ENCODE measurements at places on chromosomes 6 and 20. TPM values are rescaled to one million over a fixed set of nuclear protein-coding genes. Genes with fewer than 3 reads are reported as not detected.

DNA sequence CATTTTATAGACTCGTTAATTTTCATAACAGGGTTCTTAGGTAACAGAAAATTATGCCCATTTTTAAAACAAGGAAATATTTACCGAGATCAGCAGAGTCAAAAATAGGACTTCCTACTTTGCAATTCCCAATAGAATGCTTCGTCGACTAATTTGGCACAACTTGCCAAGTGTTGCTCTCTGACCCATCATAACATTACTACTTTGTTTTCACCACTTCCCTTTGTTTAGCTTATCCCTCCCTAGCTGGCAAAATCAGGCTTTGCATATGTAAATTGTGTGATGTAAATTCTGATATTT lies 914 bp upstream of the RANBP9 start:
- no peak for DNase-seq

GRCh38 chr20:31674895-31675827 lies 37.4 kb downstream of the COX4I2 start:
- peak; percentile 59 for DNase-seq

EEF1A2 gene
- 29.8 TPM for total RNA-seq

CD93 gene
- total RNA-seq: not detected

DNA sequence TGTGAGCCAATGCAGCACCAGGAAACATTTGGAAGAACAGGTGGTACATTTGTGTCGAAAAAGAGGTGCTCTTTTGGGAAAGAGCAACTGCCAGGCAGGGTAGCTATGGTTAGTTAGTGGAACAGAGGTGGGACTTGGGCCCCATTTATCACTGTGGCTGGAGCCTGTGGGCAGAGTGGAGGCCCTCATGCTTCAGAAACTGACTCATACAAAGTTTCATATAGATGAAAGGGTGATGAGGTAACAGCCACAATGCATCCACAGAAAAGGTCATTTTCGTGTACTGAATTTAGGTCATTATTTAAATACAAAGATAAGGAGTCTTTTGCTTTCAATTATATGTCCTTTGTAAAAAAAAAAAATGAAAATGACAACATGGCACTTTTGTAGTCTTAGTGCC lies 76.4 kb upstream of the HS3ST5 start:
- no peak for DNase-seq

DNA sequence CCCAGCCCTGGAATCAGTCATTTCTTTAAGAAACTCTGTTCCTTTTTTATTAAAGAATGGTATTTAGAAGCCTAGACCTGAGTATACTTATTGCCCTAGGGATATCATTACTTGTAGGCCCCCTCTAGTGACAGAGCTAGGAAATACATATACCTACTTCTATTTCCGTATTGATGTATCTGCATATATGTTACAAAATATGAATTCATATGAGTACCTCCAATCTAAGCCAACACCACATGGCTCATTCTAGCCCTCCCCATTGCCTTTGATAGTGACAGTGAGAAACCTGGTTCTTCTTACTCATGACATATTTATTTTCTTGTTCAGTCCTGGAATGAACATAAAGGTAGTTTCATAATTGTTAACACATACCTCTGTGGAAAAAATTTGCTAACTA lies 137.2 kb downstream of the FARS2 start:
- DNase-seq: peak; percentile 53

GRCh38 chr6:144657691-144658090 lies 372.6 kb downstream of the UTRN start:
- DNase-seq: no peak

DNA sequence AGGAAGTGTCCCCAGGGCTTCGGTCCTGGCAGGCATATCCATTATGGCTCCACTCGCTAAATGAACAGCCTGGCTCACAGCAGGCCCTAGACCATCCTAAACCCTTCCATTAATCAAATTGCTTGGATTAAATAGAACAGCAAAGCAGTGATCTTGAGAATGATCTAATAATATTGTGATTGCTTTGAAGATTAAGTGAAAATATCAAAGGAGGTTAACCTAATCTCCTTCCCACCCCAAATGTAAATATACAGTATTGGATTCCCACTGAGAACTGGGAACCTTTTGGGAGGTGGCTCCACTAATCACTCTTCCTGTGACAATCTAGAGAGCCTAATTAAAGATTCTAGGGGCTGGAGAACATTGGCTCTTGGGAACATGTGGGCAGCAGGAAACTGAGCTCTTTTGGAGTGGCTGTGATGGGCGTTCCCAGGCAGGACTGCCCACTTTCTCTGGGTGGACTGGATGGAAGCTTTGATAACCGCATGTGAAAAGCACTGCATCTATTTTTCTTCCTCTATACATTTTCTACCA lies 68.3 kb upstream of the FRMD1 start:
- no peak for DNase-seq

SLC24A3 gene
- not detected for total RNA-seq

GRCh38 chr6:84897988-84898594 lies 133.7 kb upstream of the TBX18 start:
- peak; percentile 38 for DNase-seq

GRCh38 chr6:38320843-38321242 lies 318.9 kb downstream of the BTBD9 start:
- DNase-seq: no peak
